ENCODE measurements at places on chromosomes 7 and 10.

GRCh38 chr10:45553613-45554012, 119.0 kb downstream of the ZFAND4 start:
- DNase-seq: no peak

DNA sequence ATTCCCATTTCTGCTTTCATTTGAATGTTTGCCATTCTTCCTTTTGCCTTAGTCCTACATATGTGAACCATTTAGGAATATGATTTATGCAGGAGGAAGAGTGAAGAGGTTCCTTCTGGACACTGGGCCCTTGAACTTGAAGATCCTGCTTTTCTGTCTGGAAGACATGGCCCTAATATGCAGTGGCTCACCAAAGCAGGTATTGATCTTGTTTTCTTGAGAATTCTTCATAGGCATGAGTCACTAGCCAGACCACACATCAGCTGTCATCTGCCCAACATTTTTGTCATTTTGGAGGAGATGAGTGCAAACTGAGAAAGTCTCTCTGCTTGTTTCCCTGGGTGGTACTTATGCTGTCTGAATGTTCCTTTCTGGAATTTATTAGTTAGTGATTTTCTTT, 382.6 kb downstream of the LRMDA start:
- peak; percentile 9 for DNase-seq

DNA sequence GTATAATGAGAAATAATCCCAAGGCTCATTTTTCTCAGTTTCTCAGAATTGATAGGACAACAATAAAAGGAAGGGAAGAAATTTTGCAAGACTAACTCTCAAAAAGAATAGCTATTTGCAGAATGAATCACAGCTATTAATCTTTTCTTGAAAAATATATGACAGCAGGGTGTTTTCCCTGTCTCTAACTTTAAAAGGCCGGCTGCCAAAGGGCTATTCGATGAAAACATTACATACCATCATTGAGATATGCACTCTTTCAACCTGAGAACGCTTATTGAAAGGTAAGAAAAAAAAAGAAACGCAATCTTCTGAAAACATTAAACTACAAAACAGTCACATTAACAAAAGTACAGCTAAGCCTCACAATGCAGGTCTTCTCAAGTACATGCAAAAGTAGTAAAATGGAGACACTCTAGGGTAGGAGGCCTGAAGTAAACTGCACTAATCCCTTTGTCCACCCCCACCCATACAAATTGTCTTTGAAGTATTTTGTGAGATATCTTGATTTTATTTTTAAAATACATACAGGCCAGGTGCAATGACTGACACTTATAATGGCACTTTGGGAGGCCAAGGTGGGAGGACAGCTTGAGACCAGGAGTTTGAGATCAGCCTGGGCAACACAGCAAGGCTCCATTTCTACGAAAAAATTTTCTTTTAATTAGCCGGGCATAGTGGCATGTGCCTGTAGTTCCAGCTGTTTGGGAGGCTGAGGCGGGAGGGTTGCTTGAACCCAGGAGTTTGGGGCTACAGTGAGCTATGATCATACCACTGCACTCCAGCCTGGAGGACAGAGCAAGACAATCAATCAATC, 83.0 kb downstream of the PARD3 start:
- DNase-seq: peak; percentile 77

DNA sequence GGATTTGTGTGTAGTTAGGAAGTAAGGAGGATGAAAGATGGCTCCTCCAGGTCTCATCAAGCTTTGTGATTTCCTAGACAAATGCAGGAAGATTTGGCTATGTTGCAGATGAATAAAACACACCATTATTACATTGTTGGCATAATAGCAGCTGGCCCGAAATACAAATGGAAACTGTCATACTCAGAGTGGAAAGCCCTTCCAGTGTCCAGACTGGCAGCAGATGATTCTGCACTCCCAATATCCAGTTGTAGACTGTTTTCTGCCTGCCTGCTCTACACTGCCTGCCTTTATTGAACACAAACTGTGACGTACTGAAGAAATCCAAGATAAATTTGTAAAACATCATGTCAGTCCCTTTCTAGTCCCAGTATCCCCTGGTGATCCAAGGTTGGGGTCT, 99.7 kb upstream of the FZD1 start:
- no peak for DNase-seq

DNA sequence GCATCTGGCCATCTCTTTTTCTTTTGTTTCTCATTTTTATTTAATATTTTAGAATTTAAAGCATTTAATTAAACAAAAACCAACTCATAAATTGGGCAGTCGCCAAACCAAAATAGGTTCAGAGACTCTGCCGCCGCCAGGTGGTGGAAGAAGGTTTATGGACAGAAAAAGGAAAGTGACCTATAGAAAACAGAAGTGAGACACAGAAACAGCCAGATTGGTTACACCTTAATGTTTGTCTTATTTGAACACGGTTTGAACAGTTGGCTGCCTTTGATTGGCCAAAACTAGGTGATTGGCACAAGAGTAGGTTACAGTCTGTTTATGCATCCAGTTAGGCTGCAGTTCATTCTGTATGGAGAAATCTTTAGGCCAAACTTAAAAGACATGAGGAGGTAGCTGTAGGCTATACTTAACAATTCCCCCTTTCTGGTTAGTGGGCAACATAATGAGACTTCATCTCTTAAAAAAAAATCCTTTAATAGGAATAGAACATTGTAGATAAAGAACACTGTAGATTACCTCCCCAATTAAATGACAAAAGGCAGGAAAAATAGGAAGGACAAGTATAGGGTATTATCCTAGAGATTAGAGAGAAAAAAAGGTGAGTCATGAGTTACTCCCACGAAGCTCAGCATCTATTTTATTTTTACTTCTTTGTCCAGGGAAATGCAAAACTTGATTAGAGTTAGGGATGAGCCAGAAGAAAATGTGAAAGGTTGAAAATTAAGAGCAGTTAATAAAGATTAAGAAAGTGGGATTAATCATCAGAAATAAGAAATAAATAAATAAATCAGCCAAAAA, 23.9 kb upstream of the CYCS start:
- no peak for DNase-seq

GRCh38 chr10:33249659-33250345, 84.7 kb downstream of the NRP1 start:
- DNase-seq: no peak

- DNase-seq: no peak
These were observed 78.8 kb downstream of the DNMBP start for GRCh38 chr10:99930731-99931550.

DNA sequence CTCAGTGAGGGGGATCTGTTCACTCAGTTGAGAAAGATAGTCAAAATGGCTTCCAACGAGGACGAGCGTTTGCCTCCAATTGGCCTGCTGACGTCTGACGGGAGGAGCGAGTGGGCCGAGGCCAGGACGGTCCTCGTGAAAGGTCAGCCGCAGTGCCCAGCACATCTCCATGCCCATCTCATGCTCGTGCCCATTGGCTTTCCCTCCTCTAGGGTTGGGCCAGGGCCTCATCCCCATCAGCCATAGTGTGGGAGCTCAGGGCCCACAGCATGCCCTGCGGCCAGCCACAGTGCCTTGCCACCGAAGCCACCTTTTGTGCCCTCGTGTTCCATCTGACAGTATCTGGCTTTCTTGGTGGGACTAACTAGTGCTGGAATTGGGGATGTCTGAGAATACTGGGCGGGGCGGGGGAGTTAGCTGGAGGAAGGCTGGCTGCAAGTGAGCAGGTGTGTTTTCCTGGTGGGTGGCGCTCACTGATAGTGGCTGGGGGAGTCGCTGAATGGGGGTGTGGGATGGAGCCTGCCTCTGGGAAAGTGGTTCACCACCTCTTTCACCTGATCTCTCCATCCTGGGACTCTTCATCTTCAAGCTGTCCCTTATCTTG, 13.9 kb downstream of the CHAT start:
- DNase-seq: no peak

DNA sequence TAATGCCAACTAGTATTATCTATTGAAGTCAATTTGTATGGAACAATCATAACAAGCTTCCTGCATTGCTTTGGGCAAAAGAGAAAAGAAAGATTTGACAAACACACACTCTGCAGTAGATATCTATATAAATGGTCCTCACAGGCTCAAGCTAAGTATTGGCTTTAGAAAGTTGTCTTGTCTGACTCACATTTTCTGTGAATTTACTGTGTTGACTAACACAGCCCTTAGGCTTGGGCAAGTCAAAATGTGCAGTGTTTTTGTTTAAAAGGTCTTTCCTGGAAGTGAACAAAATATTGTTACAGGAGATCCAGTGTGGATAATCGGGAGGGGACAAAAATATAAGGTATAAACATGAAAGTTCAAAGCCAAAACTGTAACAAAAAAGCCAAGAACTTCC, 194.4 kb downstream of the RELN start:
- no peak for DNase-seq

DNA sequence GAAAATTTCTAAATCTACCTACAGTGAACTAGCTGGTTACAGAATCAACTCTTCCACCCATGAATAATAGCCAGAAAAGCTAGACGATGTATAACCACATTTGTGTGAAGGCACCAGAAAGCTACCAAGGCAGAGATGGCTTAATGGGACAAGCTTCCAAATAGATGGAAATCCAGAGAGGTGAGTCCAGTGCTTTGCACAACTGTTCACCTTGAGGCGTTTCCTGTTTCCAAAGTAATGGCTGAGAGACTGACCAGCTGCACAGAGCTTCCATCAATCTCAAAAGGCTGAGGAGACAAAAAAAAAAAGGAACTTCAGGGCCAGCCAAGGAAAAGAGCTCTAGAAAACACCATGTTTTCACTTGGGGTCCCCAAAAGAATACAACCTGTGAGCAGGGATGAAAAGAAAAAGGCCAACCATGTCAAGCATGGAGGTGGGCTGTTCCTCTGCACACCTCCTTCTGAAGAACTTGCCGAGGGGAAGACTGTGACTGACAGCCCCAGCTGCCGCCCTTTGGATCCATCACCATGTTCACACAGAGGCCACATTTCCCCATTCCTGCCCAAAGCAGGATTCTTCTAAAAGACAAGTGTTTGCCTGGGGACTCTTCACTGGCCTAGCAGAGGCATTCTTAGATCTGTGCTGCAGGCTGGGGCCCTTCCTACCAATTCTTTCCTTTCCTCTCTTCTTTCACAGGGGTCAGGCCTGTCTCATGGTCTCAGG, 72.9 kb downstream of the ARHGAP21 start:
- no peak for DNase-seq

GRCh38 chr7:7424151-7424873, 111.4 kb downstream of the COL28A1 start:
- peak; percentile 58 for DNase-seq

DNA sequence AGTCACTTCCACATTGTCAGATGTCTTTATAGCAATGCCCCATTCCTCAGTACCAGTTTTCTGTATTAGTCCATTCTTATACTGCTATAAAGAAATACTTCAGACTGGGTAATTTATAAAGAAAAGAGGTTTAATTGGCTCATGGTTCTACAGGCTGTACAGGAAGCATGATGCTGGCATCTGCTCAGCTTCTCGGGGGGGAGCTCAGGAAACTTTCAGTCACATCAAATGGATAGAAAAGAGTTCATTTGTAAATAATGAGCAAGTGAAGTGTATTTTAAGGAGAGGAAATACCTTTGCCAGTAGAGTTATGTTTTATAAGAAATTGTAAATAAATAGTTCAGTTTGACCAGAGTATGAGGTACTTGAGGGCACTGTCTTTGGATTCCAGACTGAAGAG, 50.5 kb downstream of the TMEM60 start:
- DNase-seq: no peak

DNA sequence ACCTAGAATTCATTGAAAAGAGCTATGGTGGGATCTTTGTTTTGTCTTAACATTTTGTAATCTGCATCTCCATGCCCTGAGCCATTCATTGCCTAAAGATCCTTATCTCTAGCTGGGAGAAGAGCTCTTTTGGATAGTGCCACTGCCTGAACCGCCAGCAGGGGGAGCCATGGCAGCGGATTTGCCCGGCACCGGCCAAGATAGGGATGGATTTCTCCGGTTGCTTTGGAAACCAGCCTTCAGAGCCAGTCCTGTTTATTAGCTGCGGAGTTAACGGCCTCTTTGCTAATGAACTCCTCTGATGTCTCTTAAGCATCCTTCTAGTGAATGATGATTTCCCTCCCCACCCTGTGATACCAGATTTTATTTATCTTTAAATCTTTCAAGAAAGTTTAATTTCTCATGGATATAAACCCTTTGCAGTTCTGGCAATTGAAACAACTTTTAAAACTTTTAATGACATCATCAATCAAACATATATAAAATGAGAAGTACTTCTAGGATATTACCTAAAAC, 58.2 kb upstream of the LYZL2 start:
- peak; percentile 79 for DNase-seq

- peak; percentile 25 for DNase-seq
These were observed 750.1 kb upstream of the SORCS1 start for GRCh38 chr10:107914450-107915214.

GRCh38 chr10:77377034-77377433, 260.6 kb downstream of the KCNMA1 start:
- no peak for DNase-seq

DNA sequence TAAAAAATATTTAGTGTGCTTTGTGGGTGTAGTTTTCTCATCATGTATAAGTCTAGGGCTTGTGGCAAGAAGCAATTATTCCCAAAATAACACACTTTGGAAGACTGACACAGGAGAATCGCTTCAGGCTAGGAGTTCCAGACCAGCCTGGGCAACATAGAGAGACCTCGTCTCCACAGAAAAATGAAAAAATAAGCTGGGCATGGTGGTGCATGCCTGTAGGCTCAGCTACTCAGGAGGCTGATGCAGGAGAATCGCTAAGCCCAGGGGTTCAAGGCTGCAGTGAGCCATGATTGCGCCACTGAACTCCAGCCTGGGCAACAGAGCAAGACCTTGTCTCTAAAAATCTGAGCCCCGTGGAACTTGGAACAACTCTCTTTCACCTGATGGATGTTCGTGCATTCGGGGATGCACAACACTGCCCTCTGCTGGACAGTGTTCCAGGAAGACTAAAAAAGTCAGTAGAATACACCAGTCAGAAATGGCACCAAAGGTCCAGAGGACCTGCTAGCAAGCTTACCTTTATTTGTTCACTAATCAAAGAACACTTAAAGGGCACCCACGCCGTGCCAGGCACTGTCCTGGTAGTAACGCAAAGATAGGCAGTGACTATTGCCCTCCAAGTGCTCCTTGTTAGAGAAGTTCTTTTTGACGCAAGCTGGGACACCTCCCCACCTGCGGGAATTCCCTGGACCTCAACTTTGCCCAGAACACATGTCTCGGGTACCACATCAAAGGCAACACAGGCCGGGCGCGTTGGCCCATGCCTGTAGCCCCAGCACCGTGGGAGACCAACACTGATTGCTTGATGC, 81.9 kb upstream of the CALN1 start:
- peak; percentile 42 for DNase-seq

- DNase-seq: no peak
These were observed 17.9 kb upstream of the ZNF777 start for GRCh38 chr7:149478754-149479153.

- no peak for DNase-seq
These were observed 126.7 kb downstream of the DPP6 start for GRCh38 chr7:154178895-154179294.

GRCh38 chr7:87797798-87798403, 78.3 kb downstream of the SLC25A40 start:
- DNase-seq: peak; percentile 35

DNA sequence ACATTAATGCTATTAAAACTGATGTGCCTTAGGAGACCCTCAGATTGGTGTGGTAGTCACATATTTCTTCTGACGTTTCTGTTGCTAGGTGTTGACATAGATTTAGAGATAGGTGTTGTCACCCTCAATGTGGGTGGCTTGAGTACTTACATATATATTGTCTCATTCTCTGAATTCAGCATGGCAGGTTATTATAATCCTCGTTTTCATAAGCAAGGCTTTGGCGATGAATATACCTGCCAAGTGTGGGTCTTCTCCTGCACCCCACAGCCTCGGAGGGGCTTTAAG, 7.0 kb downstream of the FBH1 start:
- DNase-seq: no peak

Data from fibroblast of skin of right quadriceps (primary cell).